Activated CD4-positive, alpha-beta T cell treated with anti-CD3 and anti-CD28 coated beads for 4 hours (primary cell): ENCODE measurements at places on chromosomes 4 and X.

- no peak for DNase-seq
These were observed 26.4 kb upstream of the AKAP17A start for GRCh38 chrX:1564750-1565683.

DNA sequence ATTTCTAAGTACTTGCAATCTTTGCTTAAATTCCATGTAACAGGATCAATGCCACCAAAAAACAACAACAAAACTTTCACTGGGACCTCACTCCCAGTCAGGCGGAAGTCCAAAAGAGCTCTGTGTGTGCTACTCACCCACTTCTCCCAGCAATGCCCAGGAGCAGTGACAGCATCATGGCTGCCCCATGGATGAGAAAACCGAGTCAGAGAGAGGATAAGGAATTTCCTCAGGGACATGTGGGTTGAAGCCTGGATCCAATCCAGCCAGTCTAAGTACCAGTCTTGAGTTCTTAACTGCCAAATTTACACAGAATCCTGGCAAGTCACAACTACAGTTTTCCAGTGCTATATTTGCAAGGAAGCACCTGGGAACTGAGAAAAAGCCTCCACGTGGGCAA is 64.5 kb downstream of the STX18 start:
- DNase-seq = no peak

GRCh38 chrX:139834879-139835278 is 98.0 kb downstream of the ATP11C start:
- no peak for DNase-seq

DNA sequence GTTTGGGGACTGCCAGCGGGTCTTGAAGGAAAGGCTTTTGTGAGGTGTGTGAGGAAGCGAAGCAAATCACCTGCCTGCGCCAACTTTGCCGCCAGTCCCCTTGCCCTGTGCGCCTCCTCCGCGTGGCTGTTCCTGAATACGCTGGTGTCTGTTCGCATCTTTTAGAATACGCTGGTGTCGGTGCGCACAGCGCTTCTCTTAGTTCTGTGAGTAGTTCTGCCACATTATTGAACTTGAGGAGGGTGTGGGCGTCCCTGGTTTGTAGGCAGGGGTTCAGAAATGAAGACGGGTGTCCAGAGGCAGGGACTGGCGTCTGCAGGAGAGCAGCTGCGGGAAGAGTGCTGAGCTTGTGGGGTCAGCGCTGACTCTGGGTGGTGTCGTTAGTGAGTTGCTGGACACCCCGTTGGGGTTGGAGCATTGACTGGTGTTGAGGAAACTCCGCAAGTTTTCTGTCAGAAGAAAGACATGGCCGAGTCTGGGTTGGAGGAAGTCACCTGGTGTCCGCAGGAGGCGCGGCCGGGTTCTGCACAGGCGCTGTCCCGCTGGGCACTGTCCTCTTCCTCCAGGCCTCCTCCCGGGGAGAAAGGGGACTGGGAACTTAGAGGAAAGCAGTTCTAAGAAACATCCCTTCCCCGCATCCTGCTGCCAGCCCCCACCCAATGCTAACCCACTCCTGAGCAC is 930 bp downstream of the ZNF718 start:
- peak; percentile 47 for DNase-seq

DNA sequence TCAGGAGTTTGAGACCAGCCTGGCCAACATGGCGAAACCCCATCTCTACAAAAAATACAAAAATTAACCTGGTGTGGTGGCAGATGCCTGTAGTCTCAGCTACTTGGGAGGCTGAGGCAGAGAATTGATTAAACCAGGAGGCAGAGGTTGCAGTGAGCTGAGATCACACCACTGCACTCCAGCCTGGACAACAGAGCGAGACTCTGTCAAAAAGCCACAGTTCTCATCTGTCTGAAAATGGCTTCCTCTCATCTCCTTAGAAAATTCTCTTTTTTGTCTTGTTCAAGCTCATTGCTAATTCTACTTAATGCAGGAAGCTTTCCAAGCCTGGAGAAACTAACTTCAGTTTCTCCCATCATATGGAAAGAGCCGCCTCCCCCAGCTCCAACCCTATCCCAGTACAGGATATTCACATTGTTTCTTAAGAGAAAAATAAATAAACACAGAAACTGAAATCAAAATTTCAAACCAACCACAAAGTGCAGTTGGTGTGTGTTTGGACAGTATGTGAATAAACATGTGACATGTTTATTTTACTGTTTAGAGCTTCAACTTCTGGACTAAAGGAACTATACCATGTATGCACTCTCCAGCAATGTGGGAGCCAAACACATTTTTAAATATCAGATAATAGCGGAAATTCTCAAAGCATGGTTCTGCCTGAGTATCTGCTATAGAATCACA is 55.0 kb upstream of the GAB1 start:
- DNase-seq = no peak

DNA sequence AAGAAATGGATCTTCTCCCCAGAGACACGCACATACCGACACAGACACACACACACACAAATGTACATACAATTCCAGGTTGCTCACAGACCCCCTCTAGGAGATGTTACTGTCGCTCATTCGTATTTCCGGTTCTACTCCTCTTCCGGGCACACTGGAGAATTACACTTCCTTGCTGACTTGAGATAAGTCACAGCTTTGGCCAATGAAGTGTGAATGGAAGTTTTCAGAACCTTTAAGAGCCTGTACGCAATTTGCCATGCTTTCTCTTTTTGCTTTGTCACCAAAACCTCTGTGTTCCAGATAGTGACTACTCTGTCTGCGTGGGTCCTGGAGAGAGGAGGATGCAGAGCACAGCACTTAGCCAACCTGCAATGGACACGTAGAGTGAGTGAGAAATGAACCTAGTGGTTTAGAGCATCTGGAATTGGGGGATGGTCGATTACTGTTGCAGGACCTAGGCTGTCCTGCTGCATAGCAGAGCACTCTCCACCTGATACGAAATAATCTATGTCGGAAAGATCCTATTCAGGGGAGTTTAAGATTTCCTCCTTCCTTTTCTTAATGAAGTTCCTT is 239.5 kb upstream of the TET2 start:
- DNase-seq = no peak

DNA sequence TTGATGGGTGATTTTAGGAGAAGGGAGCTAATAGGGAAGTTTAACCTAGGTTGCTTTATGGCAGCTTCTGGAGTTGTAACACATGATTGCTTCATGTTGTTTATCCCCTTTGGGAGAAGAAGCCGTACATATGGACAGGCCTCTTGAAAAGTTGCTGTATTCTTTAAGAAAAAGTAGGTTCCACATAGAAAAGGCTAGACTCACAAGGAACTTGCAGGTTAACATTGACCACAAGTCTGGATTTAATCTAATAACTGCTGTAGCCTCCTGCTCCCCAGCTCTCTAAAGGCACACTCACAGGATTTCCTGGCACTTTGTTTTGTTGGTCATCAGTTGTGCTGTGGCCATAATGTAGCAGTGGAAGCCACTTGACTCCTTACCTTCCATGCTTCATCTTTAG is 19.7 kb downstream of the FNIP2 start:
- DNase-seq = no peak

GRCh38 chr4:55781812-55782211 is 37.8 kb upstream of the EXOC1L start:
- no peak for DNase-seq

DNA sequence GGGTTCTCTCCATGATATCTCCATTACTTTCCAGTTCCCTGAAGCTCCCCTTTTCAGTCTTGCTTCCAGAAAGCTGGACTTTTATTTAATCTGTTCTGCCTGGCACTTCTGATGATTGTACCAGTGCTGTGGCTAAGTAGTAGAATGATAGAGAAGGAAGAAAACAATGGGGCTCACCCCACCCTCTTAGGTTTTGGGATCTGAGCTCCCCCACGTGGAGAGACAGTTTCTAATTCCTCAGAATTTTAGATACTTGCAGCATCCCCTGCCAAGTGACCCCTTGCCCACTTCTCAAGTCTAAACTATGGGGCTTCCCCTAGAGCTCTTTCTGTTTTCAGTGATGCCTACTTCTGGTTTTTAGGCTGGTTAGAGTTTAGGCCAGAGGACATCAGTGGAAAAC is 73.9 kb downstream of the GC start:
- DNase-seq = no peak

DNA sequence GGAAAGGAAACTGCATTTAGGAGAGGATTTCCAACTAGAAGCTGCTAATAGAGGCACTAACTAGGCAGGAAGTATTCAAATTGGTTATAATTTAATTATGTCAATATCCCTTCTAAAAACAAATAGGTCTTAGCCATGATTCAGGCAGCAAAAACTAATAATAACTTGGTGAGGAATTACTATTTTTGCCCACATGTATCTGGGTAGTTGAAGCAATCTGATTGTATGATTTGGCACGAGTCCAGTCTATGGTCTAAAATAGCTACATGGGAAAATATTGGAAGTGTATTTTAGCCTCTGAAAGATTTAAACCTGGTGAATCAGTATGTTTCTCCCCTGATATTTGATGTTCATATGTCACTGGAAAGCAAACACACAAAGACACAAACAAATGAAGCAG is 62.2 kb downstream of the MFAP3L start:
- no peak for DNase-seq

DNA sequence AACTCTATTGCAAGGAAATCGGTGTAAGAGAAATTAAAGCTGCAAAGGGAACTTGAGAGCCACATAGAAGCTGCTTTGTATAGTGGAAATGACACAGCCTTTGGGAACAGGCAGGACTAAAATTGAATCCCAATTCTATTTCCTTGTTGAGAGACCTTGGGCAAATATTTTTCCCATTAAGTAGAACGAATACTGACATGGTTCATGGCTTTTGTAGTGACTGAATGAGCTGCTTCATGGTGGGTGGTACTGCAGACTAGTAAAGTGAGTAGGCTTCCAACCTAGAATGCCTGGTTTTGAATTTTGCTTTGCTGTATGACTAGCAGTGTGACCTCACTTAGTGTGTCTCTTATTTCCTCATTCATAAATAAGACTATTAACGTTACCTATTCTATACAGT is 182.2 kb upstream of the KCNIP4 start:
- no peak for DNase-seq

DNA sequence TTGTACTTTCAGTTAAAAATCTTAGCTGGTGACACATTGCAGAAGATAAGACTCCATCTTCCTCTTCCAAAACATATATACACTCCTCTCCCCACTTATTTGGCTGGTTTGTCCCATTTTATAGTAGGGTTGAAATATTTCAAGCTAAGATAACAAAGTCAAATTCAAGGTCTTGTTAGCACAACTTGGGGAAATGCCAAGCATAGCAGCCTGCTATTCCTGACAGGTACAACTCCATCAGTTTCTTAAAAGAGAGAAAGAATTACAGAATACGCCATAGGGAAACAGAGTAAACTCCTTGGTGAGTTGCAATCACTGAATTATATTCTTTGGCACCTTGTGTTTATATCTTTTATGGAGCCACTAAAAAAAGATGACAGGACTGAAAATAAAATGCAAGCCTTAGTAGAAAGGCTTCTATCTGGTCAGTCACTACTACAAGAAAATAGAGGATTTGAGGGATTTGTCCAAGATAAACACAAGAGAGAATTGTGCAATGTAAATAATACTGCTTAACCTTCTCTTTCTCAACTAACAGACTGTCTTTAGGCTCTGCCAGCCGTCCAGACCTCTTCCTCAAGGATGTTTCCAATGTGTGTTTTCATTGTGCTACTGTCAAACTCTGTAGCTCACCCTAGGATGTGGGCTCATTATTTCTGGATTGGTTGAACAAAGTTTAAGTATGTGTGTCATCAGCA is 170.3 kb downstream of the VEGFC start:
- DNase-seq = no peak

DNA sequence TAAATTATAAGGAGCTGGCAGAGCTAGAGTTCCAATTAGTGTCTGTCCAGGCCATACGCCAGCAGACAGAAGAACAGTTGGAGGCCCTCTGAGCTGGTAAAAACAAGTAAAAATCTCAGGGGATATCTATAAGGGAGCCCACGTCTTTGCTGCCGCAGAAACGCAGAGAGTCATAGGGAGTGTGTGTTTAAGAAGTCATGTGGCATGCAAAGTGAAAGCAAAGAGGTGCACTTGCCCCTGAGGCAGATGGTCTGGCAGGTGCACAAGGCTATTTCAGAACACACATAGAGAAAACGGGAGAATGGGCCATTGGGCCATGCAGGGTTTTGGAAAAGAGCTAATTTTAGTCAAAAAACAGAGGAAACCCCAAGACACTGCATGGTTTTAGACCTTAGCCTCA is 92.7 kb downstream of the NAP1L3 start:
- no peak for DNase-seq

DNA sequence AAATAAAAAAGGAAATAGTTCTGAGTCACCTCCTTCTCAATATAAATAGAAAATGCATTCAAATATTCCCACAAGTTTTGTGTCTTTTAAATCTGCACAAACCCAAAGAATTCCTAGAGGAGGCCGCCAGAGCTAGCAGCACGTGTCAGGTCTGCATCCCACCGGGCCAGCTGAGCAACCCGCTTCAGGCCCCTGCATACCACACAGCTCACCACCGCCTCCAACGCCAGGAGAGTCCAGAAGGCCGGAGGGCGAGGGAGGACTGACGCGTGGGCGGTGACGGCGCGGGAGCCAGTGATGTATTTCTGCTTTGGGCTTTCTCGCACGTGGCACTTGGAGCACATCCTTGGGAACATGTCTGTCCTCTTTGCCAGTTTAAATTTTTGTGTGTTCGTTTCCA is 61.9 kb upstream of the CLDN34 start:
- DNase-seq = no peak

DNA sequence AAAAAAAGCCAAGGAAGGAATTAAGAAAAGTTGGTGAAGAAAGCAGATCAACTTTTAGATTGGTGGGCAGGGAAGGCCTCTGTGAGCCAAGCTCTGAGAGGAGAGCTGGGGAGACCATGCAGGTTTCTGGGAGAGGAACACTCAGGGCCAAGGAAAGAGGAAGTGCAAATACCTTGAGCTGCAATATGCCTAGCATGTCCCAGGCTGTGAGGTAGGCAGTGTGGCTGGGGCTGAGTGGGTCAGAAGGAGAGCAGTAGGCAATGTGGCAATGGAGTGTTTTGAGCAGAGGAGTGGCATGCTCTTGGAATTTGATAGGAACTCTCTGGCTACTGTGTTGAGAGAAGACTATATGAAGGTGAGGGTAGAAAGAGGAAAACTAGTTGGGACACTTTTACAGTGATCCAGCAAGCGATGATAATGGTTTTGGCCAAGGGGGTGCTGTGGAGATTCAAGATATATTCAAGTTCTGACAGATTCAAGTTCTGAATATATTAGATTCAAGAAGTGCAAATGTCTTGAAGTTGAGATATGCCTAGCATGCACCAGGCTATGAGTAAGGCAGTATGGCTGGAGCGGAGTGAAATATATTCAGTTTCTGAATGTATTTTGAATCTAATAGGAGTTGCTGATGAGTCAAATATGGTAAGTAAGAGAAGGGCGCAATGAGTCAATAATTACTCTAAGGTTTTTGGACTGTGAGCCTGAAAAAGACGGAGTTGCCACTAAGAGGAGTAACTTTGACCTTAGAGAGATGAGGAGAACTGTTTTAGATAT is 172.5 kb downstream of the CAMK2D start:
- DNase-seq = no peak

DNA sequence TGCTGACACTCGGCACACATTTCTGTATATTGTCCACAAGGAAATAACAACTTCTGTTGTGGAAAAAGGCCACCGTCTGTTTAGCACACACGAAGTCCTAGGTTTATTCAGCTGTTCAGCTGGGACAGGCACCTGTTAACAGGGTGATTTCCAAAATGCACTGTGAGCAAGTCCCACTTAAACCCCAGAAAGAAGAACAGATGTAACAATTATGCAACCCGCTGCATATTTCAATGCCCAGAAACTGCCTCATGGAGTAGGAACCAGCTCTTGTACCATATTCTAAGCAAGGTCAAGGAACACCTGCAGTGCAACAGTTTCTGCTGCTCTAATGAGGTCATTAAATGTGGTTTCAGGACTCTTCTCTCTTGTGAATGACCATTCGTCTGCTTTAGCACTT is 77.1 kb downstream of the GEMIN8 start:
- DNase-seq = no peak
